ENCODE measurements at places on chromosomes 6 and 20.

GRCh38 chr20:23039136-23039875, 4.2 kb downstream of the SSTR4 start:
- no peak for DNase-seq

- DNase-seq = no peak
Observed at GRCh38 chr20:37919389-37920040, 16.6 kb downstream of the VSTM2L start.

DNA sequence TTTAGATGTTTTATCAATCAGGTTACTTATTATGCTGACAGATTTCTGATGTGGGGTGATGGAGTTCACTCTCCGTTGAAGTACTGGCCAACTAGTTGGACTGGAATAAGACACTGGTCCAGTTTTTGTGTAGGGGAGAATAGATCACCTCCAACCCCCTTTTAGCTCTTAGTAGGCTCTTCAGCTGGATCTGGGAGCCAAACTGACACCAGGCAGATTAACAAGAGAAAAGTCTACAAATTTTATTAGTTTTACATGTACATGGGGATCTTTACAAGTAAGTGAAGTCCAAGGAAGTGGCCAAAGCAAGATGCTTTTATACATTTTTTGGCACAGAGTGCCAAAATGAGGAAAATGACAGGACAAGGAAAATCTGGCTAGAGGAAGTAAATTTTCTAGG, 107.1 kb downstream of the UBE3D start:
- no peak for DNase-seq

DNA sequence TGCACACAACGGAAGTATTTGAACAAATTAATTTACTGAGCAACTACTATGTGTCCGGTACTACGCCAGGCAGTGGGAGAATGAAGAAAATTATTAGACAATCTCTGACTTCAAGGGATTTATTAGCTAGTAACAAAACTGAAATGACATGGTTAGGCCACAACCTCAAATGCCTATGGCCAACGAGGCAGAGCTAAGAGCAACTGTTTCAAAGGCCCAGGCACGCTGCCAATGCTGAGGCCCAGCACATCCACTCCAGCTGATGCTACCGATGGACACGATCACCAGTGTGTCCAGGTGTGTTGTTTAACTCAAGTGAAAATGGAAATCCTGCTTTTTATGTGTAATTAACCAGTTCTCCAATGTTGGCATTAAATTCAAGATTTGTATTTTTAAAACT, 420.9 kb downstream of the PRKN start:
- no peak for DNase-seq

DNA sequence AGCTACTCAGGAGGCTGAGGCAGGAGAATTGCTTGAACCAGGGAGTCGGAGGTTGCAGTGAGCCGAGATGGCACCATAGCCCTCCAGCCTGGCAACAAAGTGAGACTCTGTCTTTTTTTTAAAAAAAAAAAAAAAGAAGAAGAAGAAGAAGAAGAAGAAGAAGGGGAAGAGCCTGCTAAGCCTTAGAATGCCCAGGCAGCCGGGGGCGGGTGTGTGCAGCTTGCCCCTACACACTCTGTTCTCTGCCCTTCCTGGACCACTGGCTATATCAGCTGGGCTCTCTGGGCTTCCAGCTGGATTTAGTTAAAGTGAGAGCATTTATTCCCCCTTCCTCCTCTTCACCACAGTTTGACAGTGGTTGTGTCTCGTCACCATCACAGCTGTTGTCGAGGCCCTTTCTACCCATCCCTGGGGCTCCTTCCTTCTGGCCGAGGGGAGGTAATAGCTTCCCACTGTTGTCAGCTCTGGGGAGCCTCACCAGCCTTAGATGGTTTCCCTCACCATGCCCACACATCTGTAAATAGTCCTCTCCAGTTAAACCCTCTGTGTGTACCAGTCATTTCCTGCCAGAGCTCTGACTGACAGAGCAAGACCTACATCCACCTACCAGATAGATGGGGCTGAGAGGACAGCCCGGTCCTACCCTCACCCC, 77.6 kb downstream of the TRERF1 start:
- no peak for DNase-seq

All from neuronal stem cell (in vitro differentiated cells).